ENCODE measurements at places on chromosomes 13 and 19.

DNA sequence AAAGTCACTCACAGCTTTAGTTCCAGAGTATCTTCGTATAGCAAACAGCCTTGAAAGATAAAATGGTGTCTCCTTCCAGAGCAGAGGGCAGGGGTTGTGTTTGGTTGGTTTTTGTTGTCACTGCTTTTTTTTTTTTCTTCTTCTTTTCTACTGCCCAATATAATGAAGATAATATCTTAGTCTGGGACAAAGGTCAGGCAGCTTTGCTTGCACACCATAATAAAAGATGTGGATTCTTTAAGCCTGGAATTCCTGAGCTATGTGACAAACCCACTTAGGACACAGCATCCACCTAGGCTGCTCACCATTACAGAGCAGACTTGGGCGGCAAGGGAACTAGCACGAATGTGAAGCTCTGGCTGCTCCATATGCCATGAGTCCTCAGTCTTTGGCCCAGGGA lies 165.6 kb upstream of the MIR17HG start:
- DNase-seq = no peak

DNA sequence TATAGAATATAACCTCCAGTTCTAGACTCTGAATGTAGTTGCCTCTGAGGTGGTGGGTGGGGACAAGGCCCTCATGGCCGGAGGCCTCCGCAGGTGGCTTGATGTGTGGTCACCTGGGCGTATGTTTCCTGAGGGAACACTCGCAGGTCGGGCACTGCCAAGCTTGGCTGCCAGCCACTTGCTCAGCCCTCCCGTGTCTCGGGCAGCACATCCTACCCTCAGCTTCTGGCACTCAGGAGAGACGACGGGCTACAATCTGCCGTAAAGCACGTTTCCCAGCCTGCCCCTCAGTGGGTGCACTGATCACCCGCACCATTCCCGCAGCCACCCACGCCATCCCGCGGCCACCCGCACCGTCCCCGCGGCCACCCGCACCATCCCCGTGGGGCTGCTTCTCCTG lies 15.2 kb downstream of the THOP1 start:
- no peak for DNase-seq

DNA sequence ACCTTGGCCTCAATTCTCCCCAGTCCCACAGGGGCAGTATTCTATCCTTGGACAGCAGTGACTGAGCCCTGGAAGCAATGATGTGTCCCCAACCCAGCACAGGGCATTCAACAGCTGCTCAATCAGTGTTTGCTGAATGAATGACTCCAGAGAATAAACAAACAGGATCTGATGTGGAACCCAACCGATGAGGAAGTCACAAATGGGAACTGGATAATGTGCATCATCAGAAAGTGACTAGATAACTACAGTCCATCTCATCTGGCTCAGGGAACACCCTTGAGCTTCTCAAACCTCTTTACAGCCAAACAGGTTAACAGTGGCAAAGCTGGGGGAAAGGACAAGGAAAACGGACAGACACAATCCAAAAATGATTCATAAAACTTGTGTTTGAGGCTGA lies 8.2 kb downstream of the SLC25A30 start:
- no peak for DNase-seq

- DNase-seq = no peak
Observed at GRCh38 chr19:18185538-18185937, 7.5 kb upstream of the MPV17L2 start.

DNA sequence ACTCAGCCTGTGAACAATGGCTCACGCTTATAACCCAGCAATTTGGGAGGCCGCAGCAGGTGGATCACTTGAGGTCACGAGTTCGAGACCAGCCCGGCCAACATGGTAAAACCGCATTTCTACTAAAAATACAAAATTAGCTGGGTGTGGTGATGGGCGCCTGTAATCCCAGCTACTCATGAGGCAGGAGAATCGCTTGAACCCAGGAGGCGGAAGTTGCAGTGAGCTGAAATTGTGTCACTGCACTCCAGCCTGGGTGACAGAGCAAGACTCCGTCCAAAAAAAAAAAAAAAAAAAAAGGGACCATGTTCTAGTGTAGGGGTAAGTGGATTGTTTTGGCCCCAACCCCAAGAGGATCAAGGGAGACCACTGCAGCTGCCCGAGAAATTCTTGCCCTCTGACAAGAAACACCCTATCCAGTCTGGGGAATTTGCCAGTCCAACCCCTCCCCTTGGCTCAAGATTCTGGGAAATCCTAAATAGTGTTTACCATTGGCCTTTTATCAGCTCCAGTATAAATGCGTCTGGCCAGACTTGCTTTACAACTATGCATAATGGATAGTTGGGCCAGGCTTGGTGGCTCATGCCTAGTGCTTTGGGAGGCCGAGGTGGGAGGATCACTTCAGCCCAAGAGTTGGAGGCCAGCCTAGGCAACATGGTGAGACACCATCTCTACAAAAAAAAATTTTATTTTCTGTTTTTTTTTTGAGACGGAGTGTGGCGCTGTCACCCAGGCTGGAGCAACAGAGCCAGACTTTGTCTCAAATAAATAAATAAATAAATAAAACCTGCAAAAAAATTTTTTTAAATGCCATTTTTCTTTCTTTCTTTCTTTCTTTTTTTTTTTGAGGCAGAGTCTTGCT lies 5.1 kb upstream of the DHDH start:
- no peak for DNase-seq

DNA sequence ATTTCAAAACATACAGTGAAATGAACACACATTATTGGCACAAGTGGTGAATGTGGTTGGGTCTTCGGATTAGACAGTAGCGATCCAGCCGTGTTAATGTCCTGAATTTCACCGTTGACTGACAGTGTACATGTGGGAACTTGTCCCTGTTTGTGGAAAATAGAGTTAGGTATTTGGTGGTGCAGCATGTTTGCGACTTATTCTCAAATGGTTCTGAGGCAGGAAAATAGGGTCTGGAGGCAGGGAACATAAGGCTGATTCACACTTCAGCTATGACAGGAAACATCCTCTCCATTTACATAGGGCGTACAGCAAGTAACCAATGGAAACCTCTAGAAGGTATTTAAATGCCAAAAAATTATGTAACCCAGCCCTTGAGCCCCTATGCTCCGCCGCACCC lies 4.2 kb downstream of the LGALS7B start:
- no peak for DNase-seq

DNA sequence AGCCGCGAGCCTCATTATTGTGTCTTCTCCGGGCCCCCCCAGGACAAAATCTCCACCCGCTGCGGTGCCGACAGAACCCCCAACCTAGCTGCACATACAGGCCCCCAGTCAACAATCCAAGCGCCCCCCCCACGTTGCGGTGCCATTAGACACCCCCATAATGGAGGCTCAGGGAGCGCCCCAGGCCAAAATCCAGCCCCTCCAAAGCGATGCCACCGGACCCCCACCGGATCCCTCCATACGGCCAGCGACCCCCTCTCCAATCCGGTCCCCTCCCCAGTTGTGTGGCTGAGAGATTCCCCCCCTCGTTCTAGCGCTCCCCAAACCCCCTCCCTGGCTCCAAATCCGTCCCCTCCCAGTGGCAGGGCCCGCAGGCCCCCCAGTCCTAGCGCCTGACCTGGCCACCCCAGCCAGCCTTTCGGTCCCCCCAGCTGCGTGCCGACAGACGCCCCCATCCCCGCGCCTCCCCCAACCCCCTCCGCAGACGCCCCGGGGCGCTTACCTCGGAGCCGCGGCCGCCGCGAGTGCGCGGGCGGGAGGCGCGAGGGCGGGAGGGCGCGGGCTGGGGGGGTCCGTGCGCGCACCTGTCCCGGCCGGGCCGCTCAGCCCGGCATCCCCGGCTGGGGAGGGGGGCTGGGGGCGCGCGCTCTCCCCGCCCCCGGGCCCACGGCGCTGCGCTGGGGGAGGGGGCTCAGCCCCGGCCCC lies 21.6 kb upstream of the SEMA6B start:
- DNase-seq = no peak

DNA sequence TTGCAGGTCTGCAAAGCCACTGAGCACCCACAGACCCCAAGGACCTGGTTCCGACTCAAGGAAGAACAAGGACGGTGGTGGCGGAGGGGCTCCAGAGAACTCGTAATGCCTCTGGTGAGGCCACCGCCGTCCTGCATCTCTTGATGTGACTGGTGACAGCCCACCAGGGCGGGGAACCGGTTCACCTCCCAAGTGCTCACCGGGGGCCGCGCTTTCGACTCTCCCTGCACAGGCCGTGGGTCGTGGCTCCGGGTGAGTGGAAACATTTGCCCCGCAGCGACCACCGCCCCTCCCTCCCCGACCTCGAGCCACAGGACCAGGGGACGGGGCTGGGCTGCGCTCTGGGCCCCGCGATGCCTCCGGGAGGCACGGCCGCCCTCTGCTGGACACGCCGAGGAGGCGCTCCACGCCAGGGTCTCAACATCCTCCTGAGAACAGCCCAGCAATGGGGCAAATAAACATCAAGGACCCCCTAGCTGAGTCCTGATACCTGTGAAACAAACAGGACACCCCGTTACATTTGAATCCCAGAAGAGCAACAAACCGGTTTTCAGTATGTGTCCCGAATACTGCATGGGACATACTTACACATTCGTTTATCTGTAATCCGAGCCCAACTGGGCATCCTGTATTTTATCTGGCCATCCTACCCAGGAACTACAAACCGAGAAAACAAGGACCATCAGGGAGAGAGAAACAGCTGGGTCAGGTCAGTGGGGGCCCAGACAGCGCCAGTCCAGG lies 3.9 kb upstream of the PLPP2 start:
- no peak for DNase-seq

GRCh38 chr19:23992348-23992747 lies 77.7 kb downstream of the ZNF726 start:
- no peak for DNase-seq

DNA sequence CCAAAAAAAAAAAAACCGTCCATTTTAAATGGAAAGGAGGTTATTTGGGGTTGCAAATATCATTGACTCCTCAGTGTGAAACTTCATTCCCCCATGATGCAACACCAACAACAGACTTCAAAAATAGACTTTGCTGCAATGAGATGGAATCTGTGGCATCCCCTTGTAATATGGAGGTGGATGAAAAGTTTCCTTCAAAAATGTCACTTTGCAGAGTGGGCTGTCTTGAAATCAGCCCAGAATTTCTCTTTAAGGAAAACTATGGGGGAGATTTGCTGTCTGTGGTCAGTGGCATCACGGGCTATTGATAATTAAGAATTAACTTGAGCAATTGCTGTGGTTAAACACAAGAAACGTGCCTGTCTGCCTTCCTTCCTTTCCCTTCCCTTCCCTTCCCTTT lies 1.5 kb downstream of the GPR18 start:
- no peak for DNase-seq

DNA sequence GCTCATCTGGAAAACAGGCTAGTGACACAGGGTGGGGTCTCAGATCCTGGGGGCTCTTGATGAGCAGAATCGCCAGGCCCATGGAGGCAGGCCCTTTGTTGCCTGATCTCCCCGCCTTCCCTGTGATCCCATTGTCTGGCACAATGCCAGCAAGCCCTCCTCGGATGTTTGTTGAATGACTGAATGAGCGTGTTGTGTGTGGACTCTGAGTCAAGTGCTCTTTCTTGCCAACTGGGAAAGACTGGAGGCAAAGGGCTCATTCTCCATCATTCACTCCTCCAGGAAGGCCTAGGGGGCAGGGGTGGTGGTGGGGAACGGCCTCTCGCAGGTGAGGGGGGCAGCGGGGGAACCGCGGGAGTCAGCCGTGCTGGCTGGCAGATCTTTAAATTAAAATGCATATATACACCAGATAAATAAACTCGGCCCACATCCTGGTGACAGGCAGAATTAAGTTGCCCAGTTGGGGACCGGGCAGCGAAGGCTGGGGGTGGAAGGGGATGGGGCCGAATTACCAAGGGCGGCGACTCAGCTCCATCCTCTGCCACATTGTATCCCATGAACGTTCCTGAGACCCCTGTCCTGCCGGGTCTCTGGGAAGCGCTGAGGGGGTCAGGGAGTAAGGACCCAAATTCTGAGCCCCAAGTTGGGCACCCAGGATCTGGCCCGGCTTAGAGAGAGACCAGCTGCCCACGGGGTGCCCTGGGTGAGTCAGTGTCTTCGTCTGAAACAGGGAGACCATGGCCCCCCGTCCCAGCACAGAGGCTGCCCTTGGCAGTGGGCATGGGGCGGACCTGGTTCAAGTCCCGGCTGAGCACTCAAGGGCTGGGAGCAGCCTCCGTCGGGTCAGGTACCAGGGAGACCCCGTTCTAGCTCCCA lies 24.5 kb downstream of the EFNA2 start:
- DNase-seq = no peak

GRCh38 chr13:53788286-53788685 lies 759.7 kb downstream of the OLFM4 start:
- no peak for DNase-seq

DNA sequence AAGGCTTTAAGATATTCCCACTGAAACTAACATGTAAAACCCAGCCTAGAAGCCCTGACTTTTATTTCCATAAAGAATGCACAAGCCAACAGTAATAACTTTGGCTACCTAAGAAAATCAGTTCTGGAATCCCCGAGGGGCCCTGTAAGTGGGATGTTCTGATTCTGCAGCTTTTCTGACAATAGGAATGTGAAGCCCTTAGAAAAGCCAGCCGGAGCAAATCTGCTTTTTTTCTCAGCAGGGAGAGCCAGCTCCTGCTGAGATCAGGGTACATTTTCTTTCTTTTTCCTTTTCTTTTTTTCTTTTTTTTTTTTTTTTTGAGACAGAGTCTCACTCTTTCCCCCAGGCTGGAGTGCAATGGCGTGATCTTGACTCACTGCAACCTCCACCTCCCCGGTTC lies 8.0 kb upstream of the GARRE1 start:
- DNase-seq = no peak

- DNase-seq = no peak
Observed at GRCh38 chr13:103884101-103884723, 818.0 kb upstream of the SLC10A2 start.

GRCh38 chr19:8552810-8553209 lies 24.4 kb downstream of the MYO1F start:
- DNase-seq = peak; percentile 18

DNA sequence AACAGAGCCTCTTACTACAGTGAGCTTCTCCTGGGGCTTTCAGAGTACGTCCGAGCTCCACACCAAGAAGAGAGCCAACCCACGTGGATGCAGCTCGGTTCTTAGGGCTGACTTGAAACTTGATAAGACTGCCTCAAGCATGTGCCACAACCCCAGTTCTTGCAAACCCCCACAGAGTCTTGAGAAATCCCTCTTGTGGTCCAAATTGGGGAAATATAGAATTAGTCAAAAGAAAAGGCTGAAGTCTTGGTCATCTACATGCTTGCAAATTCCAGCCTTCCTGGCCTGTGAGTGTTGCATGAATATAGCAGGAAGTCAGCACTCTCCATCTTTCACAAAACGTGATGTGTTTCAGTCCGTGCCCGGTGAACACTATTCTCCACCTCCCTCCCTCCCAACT lies 95.2 kb downstream of the GGACT start:
- DNase-seq = no peak

DNA sequence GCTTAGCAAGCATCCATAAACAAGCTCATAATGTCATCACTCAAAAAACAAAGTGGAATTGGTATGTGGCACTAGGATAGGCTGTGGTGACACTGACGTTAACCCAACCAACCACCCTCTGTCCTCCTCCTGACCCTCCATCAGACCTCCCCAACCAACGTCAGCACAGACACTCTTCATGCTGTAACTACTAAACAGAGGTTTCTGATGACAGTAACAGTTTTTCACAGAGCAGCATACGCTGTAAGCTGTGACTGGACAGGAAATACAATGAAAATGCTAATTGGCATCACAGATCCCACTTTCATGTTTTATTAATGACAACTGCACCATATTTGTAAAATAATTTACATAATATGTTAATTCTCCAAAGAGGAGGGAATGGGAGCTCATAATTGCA lies 238.0 kb downstream of the IRS2 start:
- no peak for DNase-seq

GRCh38 chr13:71659404-71659803 lies 207.6 kb downstream of the DACH1 start:
- no peak for DNase-seq

All from DMS 273 treated with DMSO at 0.1 percent for 48 hours (cell line).